Stimulated activated CD8-positive, alpha-beta memory T cell treated with anti-CD3 and anti-CD28 coated beads, Interleukin-15, amount 100 ng/mL, for 1 hour (primary cell): ENCODE measurements at places on chromosomes 13 and 19.

DNA sequence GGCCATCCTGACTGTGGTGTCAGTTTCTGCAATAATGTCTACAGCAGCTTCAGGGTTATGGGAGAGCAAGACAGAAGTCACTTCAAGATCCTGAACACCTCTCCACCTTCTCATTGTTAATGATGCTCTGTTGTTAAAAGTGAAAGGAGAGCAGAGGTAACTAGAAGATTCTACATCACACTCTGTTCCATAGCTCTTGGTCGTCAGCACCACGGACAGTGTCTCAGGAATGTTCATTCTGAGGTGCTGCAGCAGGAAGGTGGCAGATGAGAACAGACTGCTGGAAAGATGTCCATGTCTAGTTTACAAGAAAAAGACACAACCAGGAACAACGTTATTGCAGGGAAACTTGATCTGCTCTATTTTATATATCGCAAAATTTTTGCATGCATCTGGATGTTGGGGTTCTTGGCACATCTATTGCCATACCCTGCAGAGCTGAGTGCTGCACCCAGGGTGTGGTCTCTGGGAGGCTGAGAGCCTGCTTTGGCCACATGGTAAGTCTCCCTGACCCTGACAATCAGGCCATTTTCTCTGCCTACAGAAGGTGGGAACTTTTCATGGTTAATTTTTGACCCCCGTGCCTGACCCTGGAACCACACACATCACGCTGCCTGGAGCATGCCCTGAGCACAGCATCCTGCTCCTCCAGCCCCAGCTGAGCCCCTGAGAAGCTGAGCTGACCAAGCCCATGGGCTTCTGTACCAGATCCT lies 12.7 kb downstream of the CEACAM21 start:
- DNase-seq = no peak

DNA sequence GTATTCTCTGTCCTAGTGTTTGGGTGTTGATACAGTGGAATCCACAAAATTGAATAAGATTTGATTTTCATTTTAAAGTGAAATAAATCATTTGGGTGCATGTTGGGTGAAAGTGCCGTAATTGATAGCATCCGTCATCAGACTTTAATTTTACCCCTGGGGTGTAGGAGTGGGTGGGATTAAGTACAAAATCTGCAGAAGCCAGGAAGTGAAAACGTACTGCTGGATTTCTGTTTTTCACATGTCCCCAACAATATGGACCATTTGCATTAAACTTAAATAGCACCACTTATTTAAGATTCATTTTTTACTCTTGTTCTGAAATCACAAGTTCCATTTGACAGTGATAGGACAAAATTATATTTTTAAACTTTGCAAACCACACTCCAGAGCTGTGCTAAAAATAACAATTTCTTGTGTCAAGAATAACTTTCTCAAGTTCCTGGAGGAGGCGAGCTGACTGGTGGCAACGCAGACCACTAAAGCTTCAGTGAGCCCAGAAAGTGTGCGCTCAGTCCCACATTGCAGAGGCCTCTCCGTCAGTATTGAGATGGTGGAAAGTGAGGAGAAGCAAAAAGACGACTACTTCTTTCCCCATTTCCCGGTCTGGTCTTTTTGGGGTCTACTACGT lies 71.3 kb downstream of the ARHGEF7 start:
- no peak for DNase-seq

DNA sequence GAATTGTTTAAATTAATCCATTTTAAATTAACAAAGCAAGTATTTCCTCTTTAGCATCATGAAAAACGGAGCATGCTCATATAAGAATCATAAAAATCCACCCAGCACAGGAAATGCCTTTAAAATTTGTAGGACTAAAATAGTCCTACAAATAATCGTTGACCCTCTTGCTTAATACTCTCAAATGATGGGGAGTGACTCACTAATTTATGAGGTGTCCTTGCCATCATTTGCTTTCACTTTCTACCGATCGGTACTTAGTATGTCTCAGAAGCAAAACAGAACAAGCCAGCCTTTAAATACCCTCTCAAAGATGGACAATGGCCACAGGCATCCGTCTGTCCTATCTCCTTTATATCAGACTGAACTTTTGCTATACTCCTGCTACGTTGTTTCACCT lies 97.2 kb downstream of the SUCLA2 start:
- DNase-seq = no peak

DNA sequence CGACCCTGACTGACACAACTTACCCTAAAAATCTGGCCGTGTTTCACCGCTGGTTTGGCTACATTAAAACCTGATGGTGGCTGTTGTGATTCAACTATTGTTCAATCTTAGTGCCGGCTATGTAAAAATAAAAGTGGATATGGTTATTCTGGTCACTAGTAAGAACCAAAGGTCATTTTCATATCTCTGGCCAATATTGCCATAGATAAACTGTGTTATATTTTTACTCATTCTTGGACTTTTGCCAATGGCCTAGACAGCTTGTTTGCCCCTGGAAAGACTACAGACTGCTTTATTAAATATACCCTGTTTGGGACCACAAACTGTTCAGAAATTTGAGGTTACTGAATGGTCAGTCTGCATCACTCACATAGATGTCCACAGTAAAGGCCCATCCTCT lies 258.5 kb upstream of the KLHL1 start:
- no peak for DNase-seq

DNA sequence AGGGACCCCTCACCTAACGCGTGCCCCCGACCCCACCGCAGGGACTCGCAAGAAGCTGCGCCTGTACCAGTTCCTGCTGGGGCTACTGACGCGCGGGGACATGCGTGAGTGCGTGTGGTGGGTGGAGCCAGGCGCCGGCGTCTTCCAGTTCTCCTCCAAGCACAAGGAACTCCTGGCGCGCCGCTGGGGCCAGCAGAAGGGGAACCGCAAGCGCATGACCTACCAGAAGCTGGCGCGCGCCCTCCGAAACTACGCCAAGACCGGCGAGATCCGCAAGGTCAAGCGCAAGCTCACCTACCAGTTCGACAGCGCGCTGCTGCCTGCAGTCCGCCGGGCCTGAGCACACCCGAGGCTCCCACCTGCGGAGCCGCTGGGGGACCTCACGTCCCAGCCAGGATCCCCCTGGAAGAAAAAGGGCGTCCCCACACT lies 4.7 kb upstream of the MYBPC2 start:
- no peak for DNase-seq

- no peak for DNase-seq
These were observed 3.9 kb downstream of the AP1M2 start for GRCh38 chr19:10583036-10583776.

GRCh38 chr19:42452590-42452989 lies 9.8 kb upstream of the CXCL17 start:
- no peak for DNase-seq

- DNase-seq = peak; percentile 68
These were observed 13.1 kb downstream of the GRAMD1A start for GRCh38 chr19:35013041-35013819.

DNA sequence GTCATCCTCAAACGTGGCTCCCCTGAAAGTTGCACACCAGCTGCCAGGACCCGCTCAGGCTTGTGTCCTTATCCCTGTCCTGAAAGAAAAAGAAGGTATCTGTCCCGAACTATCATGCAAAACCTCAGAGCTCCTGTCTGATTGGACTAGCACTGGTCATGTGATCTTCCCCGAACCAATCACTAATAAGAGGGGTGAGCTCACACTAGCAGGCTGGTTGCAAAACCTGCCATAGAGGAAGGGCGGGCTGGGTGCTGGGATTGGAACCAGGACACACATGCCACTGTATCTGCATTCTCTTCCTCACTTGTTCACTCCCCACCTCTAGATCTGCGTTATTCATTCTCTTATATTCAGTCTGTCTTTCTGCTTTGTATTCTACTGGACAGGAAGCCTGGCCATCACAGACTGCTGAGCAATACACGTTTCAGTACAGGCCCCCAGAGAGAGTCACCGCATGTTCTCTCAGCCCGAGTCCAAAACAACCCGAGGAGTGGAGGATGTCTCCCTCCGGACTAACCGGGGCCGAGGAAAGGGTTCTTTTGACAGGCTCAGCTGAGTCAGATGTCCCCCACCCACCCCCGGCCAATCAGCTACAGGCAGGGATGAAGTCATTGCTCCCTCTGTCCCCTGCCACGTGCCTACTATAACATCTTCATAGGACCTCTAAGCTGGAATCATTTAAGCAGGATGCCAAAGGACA lies 97.7 kb downstream of the SIPA1L3 start:
- no peak for DNase-seq

GRCh38 chr13:21420706-21421105 lies 38.4 kb downstream of the ZDHHC20 start:
- DNase-seq = no peak

DNA sequence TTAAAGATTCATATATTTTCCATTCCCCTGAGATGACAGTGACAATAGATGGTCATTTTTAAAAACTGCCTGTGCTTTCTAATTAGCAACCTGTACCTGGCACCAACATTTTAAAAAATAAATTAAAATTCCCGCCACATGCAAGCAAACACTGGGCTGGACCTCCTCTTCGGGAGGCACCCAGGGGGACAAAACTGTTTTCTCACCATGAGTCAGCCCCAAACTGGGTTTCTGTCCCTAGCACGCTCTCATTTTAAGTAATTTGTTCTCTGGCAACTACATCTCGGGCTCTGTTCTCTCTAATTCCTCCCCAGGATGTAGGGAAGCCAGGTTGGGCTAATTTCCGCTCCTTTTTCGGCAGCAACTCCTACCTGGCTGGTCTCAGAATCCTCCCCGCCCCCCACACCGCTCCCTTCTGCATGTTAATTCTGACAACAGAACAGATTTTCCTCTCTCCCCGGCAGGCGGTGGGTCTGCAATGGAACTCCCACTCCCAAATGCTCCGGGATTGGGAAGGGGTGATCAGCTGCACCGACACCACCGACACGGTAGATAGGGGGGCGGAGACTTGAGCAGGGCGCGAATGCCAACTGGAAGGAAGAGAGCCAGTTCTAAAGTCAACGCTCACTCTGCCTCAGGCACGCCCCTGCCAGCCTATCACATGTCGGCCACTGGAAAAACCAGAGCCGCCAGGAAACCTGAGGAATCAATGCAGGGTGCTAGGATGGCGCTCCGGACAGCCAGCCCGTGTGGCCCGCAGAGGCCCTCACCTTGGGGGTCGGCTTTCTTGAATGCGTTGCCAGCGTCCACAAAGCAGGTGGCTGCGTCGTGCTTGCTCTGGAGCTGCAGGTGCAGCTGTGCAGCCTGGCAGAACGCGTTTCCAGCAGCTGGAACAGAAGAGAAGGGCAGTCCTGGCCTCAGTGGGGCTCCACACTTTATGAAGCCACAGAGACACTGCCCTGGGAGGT lies 14.7 kb downstream of the NAPA start:
- DNase-seq = no peak

DNA sequence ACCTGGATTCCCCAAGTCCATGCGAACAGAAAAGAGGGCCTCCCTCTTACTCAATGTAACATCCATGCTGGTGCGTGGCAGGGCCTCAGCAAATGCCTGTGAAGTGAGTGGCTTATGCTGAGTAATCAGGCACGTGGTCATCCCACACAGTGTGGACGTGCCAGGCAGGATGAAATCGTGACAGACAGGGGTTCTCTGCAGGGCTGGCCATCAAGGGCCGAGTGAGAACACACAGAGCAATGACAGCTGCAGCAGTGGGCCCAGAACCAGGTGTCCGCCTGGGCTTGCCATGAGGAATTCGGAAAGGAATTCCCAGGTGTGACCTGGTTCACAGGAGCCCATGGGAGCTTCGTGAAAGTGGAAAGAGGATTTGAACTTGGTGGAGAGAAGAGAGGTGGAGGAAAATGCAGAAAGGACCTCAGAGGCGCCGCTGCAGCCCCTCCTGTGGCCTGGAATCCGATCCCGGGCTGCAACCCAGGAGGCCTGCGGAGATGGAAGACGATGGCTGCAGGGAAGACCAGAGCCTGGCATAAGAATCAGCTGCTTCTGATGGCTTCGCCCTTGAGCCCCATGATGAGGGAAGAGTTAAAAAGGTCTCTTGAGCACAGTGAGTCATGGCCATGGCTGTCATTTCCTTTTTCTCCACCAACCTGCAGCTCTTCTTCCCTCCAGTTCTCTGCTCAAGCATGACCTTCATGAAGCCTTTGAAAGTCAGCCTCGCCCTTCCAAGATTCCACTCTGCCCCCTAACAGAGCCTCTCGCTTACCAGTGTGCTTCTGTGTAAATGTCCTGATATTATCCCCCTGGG lies 34.6 kb upstream of the SOX1 start:
- no peak for DNase-seq

DNA sequence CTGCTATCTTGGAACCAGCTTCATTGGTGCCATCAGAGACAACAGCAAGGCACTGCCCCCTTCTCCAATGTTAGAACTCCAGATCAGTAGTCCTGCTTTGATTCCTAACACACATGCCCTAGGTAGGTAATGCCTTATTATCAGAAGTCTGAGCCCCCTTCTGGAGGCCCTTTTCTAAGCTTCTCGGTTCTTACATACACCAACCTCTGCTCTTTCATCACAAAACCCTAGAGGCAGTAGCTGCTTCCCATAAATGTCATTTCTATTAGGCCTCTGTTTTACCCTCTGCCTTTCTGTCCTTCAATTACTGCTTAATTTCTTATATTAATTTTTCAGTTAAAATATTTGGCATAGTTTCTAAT lies 65.3 kb upstream of the KLHL1 start:
- no peak for DNase-seq

DNA sequence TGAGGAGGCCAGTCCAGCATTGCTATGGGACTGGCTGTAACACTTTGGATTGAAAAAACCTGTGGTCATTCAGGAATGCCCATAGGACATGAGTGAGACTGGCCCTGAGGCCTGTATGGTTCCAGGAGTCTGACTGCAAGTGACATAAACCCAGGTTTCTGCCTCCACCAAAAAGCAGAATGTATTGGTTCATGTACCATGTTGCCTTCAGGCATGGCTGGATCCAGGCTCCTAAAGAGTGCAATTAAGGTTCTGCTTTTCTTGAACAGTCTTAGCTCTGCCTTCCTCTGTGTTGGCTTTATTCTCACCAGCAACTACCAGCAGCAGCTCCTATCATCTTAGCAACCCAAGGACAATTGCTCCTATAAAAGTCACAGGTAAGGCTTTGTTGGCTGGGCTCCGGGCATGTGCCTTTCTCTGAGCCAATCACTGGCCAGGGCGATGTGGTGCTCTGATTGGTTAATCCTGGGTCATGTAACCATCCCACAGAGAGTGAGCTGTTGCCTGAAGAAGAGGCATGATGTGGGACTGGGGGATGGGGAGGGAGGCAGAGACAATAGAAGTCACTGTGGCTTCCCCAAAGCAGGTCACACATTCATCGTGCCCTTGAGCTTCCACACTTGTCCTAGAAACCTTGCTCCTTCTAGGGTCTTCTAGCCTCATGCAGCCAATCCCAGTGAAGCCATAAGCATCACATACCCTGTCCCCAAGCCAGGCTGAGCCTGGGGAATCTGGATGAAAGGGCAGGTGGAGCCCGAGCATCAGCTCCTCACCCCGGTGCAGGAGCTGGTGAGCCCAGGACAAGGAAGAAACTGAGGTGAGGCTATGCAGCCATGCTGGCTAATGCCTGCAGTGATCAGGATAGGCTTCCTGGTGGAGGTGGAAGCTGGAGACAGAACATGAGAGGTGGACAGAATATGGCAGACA lies 123.9 kb downstream of the URI1 start:
- DNase-seq = no peak
